ENCODE measurements at places on chromosomes 2 and 18.

DNA sequence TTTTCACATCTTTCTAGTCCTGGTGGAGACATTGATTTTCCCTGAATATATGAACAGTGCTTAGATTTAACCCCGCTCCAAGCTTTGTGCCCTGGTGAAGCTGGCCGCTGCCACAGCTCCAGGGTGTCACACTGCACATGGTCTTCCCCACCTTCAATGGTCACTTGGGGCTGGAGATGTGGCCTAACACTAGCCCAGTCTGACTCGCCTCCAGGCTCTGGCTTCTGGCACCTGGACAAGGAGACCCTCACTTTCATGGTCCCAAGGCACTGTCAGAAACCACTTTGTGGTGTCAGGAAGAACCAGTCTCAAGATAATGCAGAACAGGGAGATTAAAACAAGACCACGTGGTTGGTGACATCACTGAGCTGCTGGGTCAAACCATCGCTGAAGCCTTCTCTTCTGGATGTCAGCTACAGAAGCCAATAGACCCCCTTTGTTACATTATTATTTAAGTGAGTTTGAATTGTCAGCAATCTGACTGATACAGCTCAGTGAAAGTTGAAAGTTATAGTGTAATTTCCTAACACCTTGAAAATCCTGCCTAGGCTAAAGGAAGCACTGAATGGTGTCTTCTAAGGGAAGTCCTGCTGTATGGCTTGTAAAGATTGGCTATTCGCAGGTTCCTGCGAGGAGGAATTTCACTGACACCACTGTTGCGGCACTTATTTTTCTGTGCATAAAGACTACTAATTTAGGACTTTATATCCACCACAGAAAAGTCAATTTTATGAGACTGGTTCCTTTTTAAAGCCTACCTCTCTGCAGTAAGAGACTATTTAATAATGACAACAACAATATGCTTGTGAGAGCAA lies 55.0 kb upstream of the CTDP1 start:
- DNase-seq: no peak

DNA sequence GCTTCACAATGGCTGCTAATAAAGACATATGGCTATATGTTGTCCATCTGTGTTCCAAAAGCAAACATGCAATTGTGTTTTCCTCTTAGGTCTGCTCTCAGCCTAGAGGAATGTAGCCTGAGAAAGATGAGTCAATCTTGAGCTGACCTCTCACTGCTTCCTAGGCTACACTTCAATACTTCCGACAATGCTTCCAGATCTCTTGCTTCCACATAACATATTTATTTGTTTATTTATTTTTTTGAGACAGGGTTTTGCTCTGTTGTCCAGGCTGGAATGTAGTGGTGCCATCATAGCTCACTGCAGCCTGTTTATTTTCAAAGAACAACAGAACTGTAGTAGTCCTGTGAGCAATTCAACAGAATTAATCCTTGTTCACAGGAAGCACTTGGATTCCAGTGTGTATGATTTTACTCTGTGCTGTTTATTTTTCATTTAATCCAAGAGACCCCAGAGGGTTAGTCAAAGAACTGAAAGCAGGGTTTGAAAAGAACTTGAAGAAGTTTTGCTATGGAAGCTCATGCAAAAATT lies 437.9 kb downstream of the TXNL1 start:
- DNase-seq: no peak

GRCh38 chr18:12679183-12679786 lies 21.4 kb upstream of the SPIRE1 start:
- no peak for DNase-seq

DNA sequence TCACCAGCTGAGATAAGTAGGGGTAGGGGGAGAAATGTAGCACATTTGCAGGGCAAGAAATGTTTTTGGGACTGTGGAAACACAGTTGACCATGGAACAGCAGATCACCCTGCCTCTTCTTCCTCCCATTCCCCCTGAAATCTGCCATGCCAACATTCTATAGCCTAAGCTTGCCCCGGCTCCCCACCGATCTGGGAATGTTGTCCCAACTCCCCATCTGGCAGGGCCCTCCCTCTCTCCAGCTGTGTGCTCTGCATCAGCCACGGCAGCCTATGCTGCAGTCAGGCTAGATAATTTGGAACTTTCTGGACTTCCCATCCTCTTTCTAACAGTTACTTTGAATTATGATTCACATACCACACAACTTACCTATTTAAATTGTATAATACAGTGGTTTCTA lies 425.1 kb upstream of the RAB6C start:
- no peak for DNase-seq

- no peak for DNase-seq
Measured at GRCh38 chr2:4967206-4967605, 725.0 kb upstream of the SOX11 start.

DNA sequence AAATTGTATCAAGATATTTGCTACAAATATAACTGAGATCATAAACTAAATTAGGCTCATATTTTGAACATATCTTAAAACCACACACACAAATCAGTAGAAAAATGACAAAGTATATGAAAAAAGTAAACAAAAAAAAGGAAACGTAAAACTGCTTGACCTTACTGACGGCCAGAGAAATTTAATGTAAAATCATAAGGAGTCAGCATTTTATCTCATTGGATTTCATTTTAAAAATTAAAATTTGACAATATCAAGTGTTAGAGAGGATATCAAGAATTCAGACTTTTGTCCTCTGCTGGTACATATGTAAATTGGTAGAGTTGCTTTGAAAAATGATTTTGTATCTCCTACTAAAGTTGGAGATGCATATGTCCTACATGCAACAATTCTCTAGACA lies 209.2 kb upstream of the ZC3H15 start:
- DNase-seq: no peak
